Stimulated activated naive CD8-positive, alpha-beta T cell treated with anti-CD3 and anti-CD28 coated beads, Interleukin-15, amount 100 ng/mL, for 72 hours (primary cell): ENCODE measurements at places on chromosomes 2 and 18.

DNA sequence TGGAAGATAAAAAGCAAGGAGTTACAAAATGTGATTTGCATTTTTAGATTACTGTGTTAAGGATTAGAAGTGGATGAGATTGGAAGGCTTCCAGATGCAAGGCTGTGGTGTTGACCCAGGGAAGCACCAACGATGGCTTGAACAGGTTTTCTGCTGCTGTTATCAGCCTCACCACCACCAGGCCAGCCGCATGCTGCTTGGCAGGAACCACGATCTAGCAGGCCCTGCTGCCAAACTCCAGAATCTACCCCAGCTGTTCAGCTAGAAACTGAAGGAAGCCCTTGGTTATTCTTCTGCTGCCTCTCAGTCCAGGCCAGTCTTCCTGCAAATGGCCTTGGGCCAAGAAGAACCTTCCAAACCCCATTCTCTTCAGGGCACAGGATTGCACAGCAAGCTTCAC lies 133.9 kb downstream of the MTCL1 start:
- no peak for DNase-seq

- DNase-seq, result no peak
Observed at GRCh38 chr2:151150331-151151320, 111.0 kb downstream of the RBM43 start.

GRCh38 chr18:2448565-2449151 lies 122.6 kb downstream of the METTL4 start:
- no peak for DNase-seq

GRCh38 chr18:79394534-79395307 lies 1.0 kb upstream of the NFATC1 start:
- DNase-seq, result peak; percentile 90

- DNase-seq, result no peak
Observed at GRCh38 chr2:170461889-170462288, 253.2 kb upstream of the SP5 start.

DNA sequence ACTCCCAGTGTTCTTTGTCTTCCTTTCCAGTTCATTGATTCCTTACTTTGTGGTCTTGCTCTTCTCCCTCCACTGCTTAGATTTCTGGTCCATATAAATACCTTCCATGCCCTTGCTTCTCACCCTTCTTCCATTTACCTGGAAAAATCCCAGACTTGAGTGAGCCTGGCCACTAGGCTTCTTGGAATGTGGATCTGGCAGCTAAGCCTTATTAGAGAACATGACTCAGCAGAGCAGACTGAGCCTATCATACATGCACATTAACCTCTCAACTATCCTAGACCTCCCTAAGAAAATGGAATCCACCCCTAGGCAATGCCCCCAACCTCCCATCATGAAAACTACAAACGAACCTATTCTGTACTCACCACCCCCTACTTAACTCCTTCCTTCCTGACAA lies 127.7 kb downstream of the RHBDD1 start:
- no peak for DNase-seq
